Activated CD8-positive, alpha-beta memory T cell treated with anti-CD3 and anti-CD28 coated beads for 1 hour (primary cell): ENCODE measurements at places on chromosomes 12 and 14.

- DNase-seq: no peak
These were observed 97.2 kb upstream of the PSMC1 start for GRCh38 chr14:90159146-90159545.

GRCh38 chr12:108568338-108569154 is 6.2 kb downstream of the ISCU start:
- peak; percentile 29 for DNase-seq

DNA sequence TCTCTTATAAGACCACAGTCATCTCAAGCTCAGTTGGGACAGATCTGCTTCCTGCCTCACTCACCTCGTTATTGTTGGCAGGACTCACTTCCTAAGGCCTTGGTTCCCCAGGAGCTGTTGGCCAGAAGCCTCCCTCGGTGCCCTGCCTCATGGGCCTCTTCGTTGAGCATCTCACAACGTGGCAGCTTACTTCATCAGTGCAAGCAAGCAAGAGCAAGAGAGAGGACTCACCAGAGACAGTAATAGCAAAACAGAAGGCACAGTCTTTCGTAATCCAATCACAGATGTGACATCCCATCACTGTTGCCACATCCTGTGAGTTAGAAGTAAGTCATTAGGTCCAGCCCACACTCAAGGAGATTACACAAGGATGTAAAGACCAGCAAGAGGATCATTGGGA is 5.1 kb upstream of the NUMB start:
- DNase-seq: no peak

GRCh38 chr12:124551268-124552144 is 15.9 kb downstream of the NCOR2 start:
- DNase-seq: no peak
